Stimulated activated CD4-positive, alpha-beta T cell treated with anti-CD3 and anti-CD28 coated beads, Interleukin-4, amount 100 ng/mL, for 48 hours (primary cell): ENCODE measurements at places on chromosomes 2 and 18.

GRCh38 chr18:9362869-9363268, 28.3 kb downstream of the TWSG1 start:
- DNase-seq, result no peak

DNA sequence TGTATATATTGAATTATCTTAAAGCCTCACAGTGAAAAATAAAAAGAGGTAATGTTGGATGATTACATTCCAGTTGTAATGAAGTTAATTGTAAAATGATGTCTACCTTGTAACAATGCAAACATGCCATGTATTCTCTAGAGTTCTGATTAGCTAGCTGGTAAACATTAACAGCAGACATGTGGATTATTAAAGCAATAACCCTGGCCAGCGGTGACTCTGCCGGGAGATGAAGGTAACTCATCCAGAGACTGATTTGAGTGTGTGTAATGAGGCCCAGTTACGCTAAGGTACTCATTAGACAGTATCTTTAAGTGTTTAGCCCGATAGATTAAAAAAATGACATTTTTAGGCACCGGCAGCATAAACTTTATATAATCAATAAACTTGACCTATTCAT, 79.6 kb upstream of the REV1 start:
- no peak for DNase-seq

DNA sequence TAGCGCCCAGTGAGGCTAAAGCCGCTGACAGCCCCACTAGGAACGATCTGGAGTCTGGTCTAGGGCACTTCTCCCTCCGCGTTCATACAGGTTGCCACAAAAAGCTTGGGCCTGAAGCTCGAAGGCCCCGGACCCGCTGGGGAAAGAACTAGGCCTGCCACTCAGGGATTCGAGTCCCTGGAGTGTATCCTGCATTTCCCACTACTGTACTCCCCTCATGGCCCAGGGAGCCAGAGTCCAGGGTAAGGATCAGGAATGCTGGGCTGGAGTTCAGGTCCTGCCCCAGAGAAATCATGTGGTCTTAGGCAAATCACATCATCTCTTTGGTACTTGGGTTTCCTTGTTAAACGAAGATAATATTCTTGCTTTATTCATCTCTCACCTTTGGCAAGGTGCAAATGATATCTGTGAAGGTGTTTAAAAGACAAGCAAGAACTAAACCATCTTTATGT, 1.4 kb upstream of the ZFP36L2 start:
- DNase-seq, result no peak

DNA sequence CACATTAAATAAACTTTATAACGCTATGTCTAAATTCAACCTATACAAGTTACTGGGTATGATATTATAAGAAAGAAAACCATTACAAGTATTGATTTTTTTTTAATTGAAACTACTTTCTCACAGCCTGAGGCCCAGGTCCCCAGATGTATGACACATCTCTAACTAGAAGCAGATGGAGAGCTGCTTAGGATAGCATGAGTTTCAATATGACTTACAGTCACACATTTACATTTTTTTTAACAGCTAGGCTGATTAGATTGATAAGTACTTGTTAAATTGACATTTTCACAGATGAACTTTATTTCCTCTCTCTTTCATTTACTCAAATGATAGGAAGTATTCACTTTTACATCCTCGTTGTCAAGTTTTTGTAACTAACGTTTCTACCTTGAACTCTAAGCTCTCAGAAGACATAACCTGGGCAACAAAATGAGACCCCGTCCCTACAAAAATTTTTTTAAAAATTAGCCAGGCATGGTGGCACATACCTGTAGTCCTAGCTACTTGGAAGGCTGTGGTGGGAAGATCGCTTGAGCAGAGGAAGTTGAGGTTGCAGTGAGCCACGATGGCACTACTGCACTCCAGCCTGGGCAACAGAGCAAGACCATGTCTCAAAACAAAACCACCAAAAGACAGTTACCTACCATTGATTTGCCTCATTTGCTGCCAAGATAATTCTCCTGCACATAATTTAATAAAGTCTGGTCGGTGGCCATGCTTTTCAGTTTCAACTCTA, 52.4 kb downstream of the STK39 start:
- no peak for DNase-seq

GRCh38 chr18:8065284-8065683, 498.2 kb downstream of the PTPRM start:
- no peak for DNase-seq
